ENCODE measurements at places on chromosomes 1 and 21.

- DNase-seq: no peak
These were observed 12.4 kb upstream of the SMYD3 start for GRCh38 chr1:246519514-246519913.

DNA sequence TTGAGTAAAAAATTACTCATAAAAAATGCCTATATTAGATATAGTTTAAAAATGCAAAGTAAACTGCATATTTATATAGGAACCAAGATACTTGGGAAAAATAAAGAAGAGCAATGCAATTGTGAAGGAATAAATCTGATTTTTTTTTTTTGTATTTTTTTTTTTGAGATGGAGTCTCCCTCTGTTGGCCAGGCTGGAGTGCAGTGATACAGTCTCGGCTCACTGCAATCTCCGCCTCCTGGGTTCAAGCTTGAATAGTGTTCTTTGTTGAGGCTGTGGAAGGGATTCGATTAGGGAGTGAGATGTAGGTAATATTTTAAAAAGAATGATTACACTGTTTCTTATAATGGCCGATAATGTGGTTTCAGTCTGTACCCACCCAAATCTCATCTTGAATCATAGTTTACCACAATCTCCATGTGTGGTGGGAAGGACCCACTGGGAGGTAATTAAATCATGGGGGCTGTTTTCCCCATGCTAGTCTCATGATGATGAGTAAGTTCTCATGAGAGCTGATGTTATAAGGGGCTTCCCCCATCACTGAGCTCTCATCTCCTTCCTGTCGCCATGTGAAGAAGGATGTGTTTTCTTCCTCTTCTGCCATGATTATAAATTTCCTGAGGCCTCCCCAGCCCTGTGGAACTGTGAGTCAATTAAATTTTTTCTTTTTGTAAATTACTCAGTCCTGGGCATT lies 1765.9 kb downstream of the PLA2G4A start:
- no peak for DNase-seq

GRCh38 chr1:17551755-17552234 lies 12.3 kb downstream of the ARHGEF10L start:
- DNase-seq: no peak

DNA sequence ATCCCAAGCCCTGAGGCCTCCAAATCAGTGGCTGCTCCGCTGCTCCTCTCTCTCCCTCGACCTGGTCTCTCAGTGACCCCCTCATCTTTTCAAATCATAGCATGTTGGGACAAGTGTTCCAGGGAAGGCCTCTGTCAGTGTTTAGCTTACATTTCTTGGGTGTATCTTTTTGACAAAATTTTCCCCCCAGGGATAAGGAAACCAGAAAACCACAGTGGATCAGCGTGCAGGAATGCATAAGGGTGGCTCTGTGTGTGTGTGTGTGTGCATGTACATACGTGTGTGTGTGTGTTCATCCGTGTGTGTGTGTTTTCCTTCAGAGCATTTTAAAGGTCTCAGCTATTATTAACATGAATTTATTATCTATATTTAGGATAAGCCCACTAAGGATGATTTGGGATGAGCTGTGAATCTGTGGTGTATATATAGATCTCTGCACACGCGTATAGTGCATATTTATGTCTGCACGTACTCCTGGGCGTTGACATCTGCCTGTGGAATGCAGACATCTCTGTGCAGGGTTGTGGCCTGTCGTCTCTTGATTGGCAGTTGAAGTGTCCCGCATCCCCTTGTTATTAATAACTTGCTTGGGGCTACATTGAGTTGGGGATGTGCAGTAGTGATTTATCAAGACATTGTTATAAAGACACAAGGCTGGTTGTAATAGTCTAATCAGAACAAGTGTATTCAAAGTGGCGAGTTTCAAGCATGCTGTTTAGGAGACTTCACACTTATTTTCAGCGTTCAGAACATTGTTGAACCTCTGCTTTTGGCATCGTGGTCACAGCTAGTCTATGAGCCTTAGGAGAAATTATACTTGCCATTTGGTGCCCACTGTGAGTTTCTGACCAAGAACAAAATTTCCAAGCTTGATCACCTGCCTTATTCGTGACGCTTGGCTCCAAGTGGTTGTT lies 55.6 kb downstream of the GALNT2 start:
- DNase-seq: no peak

DNA sequence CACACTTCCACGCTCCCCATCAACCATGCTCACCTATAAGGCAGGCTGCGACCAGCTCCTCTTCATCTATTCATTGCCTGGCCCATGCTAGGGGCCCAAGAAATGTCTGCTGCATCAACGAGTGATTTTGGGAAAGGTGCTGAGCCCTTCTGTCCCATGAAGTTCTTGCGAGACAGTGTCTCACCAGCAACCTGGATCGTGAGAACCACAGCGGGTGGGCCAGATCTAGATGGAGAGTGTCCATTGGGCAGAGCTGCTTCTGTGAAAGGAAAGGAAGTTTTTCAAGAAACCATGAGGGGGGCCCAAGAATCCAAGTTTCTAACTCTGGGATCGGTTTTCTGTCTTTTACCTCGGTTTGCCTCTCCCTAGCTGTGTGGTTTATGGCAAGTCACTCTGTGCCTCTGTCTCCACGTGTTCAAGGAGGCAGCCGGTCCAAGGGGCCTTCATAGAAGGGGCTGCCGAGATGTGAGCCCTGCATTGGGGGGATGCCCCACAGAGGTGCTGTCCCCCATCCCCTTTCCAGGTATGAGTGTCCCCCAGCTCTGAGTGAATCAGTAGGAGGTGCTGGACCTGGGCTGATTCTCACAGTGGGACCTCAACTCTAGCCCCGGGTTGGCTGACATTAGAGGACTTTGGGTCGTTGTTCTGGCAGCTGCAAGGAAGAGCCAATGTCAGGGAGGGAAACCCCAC lies 8.3 kb upstream of the PADI1 start:
- DNase-seq: no peak

DNA sequence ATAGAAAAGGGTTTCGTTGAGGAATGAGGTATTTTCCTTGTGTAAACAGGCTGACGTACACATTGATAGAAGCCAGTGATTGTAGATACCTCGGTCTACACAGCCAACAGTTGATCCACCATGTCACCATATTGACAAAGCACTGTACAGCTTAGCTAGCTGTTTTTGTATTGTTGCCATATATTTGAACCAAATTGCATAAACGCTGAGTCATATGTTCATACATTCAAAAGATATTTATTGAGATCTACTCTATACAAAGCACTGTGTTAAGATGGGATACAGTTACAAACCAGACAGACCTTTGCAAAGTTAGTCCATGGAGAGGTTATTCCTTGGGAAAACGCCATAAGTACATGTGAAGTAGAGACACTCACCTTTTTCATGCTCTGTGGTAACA lies 132.4 kb upstream of the ATP1B1 start:
- no peak for DNase-seq

GRCh38 chr1:165829888-165830287 lies 2.5 kb downstream of the UCK2 start:
- no peak for DNase-seq

DNA sequence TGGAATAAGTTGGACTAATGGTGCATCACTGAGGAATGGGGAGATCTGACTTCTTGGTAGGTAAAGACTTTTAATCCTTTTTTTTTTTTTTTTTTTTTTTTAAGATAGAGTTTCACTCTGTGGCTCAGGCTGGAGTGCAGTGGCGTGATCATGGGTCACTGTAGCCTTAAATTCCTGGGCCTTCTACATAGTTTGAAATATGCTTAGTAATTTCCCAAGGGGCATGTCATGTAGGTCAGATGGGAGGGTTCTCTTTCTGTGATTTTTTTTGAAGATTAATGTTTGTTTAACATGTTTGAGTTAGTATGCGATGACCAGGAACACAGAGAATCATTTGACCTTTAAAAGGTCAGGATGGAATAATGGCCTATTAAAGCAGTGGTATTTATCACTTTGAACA lies 129.1 kb downstream of the S1PR1 start:
- DNase-seq: no peak

- no peak for DNase-seq
These were observed 32.4 kb downstream of the CITED4 start for GRCh38 chr1:40829631-40830245.

GRCh38 chr1:2975466-2976179 lies 45.6 kb upstream of the ACTRT2 start:
- no peak for DNase-seq

DNA sequence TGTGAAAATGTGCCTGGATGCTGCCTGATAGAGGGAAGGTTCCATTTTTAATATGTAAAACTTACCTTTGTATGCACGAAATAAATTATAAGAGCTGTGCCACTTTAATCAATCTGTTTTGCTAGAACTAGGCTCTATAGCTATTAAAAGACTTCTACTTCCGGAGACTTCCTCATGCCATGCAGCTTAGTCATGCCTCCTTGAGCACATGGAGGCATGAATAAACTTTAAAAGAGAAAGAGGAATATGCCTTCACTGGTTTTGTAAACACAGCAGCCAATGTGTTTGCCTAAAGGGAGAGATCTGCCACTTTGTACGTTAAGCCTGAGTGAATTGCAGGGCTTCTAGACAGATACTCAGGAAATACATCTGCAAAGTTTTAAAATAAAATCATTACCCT lies 604.6 kb downstream of the LRRIQ3 start:
- DNase-seq: no peak

GRCh38 chr1:64082459-64082858 lies 121.0 kb upstream of the UBE2U start:
- no peak for DNase-seq

DNA sequence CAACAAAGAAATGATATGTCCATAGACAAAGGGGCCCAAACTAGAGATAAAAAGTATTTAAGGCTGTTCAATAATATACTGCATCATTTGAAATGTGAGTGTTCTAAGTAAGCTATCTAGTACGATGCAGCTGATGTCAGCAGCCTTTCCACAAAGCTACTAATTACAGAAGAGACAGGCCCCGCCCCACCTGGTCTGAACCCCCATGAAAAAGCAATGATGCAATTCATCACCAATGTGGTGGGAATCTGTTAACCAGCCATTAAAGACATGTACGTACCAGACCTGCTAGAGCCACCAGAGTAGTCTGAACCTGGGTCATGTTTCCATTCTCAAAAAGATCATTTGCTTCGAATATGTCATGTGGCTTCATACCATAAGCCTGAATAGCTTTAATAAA lies 25.1 kb downstream of the CNN3 start:
- DNase-seq: no peak

DNA sequence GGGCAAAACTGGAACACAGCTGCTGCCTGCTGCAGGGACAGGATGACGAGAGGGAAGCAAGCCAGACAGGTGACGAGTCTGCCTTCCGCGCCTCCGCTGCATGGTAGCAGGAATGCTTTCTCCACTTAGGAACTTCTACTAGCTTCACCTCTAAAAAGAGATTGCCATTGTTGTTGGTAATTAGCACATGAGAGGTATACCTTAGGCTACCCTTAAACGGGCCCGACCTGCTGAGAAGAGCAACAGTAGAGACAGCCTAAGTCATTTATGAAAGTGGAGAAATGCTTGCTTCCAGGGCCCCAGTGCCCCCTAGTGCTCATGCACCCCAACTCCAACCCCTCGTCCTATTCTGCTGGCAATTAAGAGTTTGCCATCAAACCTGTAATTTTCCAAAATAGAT lies 96.9 kb upstream of the AKT3 start:
- no peak for DNase-seq

GRCh38 chr1:25906644-25907300 lies 553 bp upstream of the STMN1 start:
- no peak for DNase-seq

DNA sequence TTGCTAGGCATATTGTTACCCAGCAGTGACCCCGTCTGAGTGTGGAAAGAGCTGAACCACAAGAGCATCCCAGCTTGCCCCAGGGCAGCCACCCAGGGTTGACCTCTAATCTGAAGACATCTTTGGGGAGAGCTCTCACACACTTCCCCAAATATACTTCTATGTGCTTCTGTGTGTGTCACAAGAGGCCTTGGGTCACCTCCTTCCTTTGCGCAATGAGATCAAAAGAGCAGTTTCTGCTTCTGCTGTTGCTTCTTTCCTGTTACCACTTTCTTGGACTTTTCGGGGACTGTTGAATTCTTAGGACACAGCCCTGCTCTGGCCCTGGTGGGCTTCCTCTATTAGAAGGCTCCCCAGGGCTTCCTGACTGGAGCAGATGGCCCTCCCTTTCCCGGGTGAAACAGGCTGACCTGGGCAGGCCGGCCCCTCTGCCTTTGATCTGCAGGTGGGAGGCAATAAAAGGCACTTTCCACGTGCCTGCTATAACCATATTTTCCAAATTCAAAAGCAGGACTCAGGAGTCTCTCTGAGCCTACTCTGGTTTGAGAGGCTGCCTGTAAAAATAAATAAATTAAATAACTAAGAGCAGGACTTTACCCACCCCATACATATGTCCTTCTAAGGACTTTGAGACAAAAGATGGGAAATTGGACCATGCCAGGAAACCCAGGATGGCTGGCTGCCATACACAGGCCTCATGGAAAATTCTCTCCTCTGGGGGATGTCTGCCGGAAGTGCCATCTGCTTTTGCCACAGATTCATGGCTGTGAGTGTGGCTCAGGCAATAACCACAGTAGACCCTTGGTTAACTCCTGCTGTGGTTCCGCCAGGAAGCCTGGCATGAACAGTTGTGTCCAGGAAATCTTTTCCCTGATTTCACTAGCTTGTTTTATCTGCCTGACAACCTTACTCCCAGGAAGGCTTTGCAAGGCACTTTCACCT lies 28.3 kb upstream of the RCSD1 start:
- no peak for DNase-seq

DNA sequence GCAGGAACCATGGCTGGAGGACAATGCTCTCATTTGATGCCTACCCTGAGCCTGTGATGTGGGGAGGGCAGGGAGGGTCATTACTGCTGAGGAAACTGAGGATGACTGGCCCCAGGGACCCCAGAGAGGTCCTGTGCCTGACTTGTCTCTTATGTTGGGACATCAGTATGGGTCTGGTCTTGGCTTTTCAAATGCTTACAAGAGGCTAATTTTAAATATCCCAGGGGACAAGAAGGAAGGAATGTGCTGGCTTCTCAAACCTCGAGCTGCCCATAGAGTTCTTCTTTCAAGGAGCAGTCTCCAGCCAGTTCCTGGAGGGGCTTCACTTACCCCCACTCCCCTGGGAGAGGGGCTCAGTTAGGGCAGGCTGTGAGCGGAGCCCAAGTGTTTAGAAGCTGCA lies 168.2 kb downstream of the TRABD2B start:
- DNase-seq: no peak

DNA sequence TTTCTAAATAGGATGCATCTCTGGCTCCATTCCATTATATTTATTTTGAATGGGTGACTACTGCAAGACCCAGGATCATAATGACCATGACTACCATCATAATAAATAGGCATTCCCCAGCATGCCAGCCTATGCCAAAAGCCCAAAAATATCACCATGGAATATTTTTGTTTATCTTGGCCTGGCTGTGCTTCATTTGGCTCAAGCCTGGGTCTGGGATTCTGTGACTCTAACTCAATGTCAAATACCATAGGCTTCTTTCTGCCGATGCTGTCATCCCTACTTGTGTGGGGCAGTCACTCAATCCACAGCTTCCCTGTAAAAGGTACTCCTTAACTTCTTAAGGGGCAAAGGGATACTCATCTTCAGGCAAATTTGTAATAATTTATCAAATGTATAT lies 66.6 kb downstream of the DIRAS3 start:
- no peak for DNase-seq

- no peak for DNase-seq
These were observed 96.5 kb downstream of the KCNN3 start for GRCh38 chr1:154773551-154773950.

- DNase-seq: no peak
These were observed 20.0 kb upstream of the LYPLAL1 start for GRCh38 chr1:219153723-219154122.

Data from NCI-H1436 treated with DMSO at 0.1 percent for 48 hours (cell line).